ENCODE measurements at places on chromosomes 1 and 21. TPM values are rescaled to one million over a fixed set of nuclear protein-coding genes. Genes with fewer than 3 reads are reported as not detected.

DNA sequence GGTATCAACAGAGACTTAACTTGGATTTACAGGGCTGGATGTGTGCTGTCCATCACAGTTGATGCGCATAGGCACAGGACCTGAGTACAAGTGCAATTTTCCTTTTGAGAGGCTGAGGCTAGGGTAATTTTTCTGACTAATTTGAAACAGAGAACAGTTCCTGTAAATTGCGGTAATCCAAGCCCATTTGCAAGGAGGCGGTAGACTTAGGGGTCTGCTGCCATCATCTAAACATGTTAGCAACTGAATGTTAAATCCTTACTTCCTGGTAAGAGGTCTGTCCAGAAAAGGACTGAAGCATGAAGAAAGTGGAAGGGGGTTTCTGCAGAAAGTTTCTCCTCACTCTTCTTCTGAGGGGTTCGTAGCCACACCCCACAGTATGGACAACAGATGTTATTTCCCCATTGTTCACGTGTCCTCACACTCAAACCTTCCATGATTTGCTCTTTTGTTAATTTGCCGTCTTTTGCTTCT, 23.7 kb upstream of the C1orf198 start:
- peak; percentile 15 for DNase-seq

CELA3B gene
- 0.35 TPM for polyA plus RNA-seq

KIF17 gene
- polyA plus RNA-seq: 2.1 TPM

DNA sequence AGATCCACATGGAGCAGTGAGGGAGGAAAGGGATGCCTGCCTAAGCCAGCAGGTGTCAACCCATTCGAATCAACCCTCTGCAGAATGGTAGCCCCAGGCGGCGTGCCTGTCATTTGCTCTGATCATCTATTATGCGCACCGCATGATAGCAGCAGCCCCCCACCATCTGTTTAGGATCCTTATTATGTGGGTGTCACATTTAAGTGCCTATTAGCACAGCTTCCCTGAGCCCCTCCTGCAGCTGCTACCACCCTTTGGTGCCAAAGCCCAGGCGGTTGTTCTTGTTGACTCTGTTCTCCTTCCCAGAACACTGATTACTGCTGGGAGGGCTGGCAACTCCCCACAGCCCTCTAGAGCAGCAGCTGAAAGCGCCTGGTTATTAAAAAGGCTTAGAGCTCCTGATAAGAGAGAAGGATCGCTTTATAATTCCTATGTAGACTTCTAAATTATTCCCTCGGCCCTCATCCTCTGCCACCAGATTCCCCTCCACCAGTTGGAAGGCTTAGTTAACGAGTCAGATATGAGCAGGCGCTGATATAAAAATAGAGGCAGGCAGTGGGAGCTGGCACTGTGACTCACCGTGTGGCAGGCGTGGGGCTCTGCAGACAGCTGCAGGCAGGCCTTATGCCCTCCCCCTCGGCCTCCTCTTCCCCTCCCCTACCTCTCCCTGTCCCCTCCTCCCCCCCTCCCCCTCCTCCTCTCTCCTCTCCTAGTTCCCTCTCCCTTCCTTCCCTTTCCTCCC, 23.0 kb downstream of the ACTA1 start:
- no peak for DNase-seq

DNA sequence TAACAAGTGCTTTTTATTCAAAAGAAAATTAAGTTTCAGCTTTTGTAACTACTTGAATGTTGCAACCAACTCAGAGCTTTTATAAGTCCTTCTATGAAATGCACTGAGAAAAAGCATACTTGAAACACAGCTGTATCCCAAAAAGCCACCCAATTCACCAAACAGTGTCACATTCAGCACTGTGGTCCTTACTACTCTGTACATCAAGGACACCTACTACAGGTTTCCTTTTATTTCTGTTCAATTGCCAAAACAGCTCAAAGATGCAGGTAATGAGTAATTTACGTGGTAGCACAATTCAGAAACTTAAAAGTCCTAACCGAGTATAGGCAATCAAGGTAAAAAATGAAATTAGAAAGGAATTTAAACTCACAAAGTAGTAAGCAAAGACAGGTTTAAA, 2.5 kb downstream of the EIF4G3 start:
- DNase-seq: no peak

- DNase-seq: no peak
Observed at GRCh38 chr1:156654700-156655099, 12.8 kb downstream of the BCAN start.

DNA sequence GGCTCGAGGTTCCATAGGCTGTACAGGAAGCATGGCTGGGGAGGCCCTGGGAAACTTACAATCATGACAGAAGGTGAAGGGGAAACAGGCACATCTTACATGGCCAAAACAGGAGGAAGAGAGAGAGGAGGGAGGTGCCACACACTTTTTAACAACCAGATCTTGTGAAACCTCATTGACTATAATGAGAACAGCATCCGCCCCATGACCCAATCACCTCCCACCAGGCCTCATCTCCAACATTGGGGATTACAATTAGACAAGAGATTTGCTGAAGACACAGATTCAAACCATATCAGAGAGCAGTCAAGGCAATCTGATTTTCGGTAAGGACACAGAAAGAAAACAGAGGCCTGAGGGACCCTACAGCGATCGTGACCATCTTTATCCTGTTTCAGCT, 41.7 kb downstream of the TNFRSF9 start:
- DNase-seq: no peak

DNA sequence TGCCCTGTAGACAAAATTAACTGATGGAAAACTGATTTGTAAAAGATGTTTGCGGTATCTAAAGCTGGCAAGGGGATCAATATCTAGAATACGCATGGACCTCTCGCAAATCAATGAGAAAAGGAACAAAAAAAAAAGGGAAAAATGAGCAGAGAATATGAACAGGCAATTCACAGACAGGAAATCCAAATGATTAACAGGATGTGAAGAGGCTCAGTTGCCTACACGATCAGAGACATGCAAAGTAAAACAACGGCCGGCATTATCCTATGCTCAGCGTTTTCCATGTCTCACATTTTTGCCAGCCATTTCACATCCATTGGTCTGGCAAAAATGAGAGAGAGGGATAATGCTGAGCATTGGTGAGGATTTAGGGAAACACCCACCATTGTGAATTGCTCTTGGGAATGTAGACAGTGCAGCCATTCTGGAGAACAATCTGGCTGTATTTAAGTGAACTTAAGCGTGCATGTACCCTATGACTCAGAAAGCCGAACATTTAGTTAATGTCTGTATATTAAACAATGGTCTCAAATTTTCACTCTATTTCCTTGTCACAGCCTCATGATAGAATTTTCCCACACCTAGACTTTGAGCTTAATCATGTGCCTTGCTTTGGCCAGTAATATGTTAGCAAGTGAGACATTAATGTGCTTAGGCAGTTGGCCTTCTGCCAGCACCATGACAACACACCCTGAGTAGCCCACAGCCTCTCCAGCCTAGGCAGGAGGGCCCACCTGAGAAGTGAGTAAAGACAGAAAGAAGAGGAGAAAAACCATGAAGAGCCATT, 61.0 kb upstream of the NBPF3 start:
- no peak for DNase-seq

AIRE gene
- polyA plus RNA-seq: 0.17 TPM

GRCh38 chr1:119440721-119441307, 25.9 kb downstream of the HSD3B2 start:
- no peak for DNase-seq

DNA sequence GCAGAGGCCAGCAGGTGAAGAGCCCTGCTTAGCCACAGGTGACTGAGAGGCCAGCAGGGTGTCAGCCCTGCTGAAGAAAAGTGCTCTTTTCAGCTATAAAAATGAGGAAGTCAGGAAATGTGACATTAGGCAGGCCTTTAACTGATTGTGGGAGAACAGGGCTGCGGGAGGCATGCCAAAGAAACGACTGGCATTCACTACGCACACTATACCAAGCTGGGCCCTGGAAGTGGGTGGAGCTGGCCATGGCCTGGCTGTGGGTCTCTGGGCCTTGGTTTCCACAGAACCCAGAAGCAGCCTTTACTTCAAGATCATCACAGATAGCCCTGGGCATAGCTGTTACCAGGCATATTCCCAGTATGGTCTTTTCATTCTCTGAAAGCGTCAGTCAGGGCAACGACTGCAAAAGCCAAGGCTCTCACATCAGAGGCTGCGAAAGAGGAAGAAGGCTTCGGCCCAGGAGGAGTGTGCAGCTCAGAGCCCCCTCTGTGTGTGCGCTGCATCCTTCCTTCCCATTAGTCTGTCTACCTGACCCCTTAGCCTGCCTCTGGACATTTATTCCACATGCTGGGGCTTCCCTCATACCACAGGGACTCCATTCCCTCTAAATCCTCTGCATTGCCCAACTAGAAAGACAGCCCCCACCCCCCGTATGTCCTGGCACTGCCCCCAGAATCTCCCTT, 14.3 kb downstream of the SLC2A1 start:
- no peak for DNase-seq

- no peak for DNase-seq
Observed at GRCh38 chr1:77378723-77379535, 97.1 kb downstream of the AK5 start.

RGL1 gene
- 22.3 TPM for polyA plus RNA-seq

DNA sequence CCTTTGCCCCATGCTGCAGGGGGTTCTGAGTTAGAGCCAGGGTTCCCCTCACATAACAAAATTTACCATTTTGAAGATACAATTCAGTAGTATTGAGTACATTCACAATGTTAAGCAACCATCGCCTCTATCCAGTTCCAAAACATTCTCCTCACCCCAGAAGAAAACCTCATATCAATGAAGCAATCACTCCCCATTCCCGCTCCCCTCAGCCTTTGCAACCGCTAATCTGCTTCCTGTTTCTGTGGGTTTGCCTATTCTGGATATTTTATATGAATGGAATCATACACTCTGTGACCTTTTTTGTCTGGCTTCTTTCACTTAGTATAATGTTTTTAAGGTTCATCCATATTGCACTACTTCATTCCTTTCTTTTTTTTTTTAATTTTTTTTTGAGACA, 32.9 kb downstream of the SERINC2 start:
- DNase-seq: no peak

GRCh38 chr21:43805275-43805800, 16.0 kb downstream of the RRP1 start:
- no peak for DNase-seq

- DNase-seq: no peak
Observed at GRCh38 chr1:22359427-22359826, 92.2 kb upstream of the ZBTB40 start.

DNA sequence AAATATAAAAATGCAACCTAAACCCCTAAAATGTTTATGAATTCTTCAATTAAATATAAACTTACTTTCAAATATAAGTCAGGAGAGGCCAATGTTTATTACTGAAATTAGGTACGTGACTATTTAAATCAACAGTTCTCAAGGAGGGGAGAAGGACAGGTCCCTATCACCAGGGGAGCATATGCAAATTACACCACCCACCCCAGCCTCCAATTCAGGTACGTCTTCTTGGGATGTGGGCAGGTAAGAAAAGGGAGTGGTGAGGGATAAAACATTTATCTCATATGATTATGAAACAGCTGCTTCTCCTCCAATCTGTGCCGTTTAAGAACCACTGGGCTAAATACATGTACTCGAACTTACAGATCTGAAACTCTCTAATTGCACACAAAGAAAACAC, 3.4 kb downstream of the COP1 start:
- DNase-seq: no peak

OR2T11 gene
- not detected for polyA plus RNA-seq

KRTAP10-8 gene
- not detected for polyA plus RNA-seq

GRCh38 chr1:24902471-24902891, 27.6 kb downstream of the RUNX3 start:
- no peak for DNase-seq

DNA sequence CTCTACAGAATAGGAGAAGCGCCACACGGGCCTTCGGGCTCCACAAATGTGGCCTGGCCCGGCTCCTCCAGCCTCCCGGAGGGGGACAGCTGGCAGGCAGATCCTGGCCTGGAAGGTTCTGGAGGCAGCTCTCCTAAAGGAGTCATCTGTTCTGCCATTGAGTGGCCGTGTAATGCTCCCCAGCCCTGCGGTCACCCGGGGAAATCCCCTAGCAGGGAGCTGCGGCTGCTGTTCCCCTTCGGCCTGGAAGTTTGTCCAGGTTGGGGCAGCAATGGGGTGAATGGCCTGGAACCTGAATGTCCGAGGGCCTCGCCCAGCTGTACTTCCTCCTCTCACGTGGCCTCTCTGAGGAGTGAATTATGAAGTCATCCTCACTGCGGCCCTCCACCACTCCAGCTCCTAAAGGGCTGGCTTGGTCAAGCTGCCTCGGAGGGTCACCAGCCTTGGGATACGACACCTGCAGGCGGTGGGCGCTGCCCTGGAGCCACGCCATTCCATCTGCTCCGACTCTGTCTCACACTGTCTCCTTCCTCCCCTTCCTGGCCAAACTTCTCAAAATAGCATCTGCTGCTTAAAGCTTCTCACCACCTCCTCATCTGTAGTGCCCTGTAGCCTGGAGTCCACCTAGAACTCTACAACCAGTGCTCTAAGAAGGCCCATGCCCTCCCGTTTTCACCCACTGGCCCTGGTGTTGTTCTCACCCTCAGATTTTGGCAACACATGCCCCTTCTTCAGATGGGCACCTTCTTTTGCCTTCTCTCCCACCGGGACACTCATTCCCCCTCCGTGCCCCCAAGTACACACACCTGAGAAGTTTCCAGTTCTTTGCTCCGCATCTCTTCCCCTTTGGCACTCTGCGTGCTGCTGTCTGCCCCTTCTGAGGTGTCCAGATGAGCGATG, 54.4 kb upstream of the TMPRSS2 start:
- DNase-seq: no peak

CCDC17 gene
- polyA plus RNA-seq: 2.2 TPM

DNA sequence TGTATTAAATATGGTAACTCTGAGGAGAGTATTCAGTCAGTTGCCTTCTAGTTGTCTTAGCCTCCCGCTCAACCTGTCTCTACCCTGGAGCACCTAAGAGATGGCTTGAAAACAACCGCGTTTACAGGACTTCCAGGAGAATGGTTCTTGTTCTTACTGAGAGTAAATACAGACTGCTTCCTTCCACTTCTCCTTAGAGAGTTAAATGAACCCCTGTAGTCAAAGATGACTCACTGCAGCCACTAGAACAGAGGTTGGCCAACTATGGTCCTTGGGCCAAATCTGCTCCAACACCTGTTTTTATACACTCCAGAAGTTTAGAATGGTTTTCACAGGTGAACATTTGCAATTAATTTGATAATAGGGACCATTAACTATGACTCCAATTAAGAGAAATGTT, 60.1 kb upstream of the ASB17 start:
- no peak for DNase-seq

DNA sequence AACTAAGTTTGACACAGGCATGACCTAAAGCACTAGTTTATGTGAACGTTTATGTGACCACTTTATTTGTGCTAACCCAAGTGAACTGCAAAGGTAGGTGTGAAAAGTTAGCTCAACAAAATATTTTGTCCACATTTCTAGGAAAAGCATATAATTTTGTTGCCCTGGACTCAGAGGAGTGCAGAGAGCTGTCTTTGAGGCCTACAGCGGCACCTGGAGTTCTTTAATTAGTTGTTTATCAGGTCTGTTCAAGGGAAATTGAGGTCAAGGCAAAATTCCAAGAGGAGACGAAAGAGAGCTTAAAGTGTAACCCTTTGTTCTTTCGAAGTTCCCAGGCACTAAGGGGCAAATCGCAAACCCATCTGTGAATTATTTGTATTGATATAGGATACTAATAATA, 1.3 kb downstream of the GIPC2 start:
- DNase-seq: no peak

Measured in muscle of arm (tissue), 14 donors.